ENCODE measurements at places on chromosomes 1 and 21.

DNA sequence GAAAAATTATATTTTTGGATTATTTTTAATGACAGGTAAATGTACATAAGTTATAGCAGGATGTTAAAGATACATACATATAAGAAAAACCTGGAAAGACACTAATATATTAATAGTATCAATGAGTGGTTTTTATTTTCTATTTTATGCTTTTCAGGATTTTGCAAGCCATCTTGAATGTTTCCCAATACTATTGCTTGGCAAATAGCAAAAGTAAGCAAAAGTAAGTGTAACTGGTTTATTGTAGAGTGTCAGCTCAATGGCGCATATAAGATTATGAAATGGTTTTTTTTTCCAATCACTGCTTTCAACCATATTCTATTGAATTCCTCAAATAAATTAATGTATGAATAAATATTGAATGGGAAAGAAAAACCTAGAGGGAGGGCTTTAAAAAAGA, 36.4 kb downstream of the ZNF684 start:
- DNase-seq: no peak

DNA sequence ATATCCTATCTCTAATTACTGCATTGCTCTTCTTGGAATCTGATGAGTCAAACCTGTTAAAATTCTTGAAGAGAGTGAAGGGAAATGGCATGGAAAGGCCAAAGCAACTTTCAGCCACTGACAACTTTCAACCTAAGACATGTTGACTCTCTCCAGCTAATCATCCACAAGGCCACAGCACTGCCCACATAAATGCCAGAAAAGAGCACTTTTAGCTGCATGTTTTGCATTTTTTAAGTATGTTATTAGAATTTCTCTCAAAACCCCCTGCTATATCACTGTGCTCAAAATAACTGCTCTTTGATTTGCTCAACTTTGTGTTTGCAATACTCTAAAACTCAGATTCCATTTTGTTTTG, 352.5 kb downstream of the ADGRL2 start:
- DNase-seq: peak; percentile 27

GRCh38 chr1:11365744-11366387, 92.9 kb downstream of the UBIAD1 start:
- no peak for DNase-seq

GRCh38 chr1:184315254-184315653, 71.6 kb upstream of the C1orf21 start:
- DNase-seq: no peak

- no peak for DNase-seq
Measured at GRCh38 chr1:26290122-26290881, 10.4 kb downstream of the SH3BGRL3 start.

DNA sequence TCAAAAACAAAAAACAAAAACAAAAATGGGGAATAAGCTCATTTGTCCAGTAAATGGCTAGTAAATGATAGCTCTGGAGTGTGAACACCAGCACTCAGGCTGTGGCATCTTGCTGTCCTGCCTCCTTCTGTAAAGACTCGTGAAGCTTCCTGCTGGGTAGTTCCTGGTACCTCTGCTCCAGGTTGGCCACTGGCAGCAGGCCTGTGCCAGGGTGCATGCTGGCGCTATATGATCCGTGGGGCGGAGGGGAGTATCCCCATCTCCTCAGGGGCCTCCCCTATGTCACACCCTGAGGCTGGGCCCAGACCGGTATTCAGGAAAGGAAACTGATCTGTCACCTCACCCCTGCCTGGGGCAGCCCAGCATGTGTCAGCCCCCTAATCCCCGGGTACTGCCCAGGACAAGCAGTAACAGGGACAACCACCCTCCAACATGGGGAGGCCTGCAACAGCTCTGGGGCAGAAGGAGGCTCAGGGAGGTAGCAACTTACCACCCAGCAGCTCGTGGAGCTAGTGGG, 14.1 kb downstream of the ALPL start:
- no peak for DNase-seq

GRCh38 chr1:53732912-53733317, 6.0 kb downstream of the GLIS1 start:
- DNase-seq: peak; percentile 84

DNA sequence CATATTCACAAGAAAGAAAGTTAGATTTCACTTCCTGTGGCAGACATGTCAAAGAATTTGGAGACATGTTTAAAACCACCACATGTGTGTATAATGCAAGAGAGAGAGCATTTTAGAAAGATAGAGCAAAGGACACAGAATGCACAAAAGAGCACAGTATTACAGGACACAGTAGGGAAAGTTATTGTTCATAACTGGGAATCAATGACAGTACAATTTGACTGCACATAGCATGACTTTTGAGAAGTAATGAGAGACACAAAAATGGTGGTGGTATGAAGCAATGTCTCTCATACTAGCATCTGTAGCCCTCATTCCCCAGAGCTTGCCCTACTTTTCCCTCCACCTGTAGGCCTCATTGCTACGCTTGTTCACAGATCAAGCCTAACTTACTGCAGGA, 499.2 kb downstream of the PTPRC start:
- DNase-seq: no peak

DNA sequence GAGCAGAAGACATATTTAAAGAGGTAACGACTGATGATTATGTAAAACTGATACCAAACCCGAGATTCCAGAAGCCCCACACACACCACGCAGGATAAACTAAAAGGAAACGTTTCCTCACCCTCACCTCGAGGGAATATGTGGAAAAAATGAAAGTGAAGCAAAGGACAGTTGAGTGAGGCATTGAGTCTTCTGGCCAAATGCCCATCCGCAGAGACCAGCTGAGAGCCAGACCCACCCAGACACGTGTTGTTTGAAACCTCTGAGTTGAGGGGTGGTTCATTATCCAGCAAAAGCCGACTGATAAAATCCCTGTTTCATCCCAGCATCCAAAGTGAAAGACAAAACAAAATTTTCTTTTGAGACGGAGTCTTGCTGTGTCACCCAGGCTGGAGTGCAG, 29.6 kb upstream of the PCBP3 start:
- no peak for DNase-seq

DNA sequence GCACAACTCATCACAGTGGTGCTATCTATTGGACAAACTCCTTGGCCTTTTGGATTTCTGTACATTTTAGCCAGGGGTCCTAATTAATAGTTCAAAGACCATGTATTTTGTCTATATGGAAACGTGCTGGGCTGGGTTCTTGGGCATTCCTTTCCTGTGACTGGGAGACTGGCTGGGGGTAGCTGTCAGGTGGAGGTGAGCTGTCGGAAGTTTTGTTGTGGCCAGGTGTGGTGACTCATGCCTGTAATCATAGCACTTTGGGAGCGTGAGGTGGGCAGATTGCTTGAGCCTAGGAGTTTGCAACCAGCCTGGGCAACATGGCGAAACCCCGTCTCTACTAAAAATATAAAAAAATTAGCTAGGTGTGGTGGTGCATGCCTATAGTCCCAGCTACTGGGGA, 392.4 kb downstream of the RPS6KC1 start:
- no peak for DNase-seq

GRCh38 chr1:86993269-86993985, 79.0 kb downstream of the HS2ST1 start:
- no peak for DNase-seq

DNA sequence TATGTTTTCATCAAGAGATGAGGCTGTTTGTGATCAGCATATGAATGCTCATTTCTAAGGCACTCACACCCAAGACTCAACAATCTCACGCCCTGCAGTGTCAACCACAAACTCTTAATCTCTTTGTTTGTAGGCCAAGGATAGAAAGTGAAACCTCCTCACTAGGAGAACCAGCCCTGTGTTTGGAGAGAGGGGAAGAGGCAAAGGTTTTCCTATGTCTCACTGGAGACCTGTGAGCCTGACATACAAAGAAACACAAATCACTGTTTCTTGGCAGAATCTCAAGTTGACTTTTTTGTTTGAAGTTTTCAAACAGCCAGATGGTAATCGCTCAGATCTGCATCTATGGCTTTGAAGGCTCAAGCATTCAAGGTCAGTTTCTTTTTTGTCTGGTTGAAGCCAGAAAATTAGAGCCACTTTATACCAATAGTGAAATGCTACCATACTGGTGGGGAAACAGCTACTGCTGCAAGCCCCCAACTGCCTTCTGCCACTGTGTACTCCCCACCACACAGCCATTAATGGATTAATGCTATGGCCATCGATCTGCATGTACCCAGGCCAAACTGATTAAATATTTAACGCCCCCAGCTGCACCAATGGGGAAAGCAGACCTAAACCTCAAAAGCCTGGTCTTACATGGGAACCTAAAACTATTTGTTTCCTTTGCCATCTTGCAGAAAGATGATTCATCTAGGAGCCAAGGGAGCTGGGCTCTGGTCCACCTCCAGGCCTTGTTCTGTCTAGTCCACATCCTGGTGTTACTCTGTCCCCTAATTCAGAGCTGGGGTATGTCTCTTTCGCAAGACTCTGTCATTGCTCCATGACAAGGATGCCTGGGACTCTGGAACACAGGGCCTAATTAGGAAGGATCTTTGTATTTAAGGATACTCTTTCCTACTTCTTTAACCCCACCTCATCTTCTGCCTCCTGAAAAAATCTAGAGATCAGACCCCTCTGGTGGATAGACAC, 16.3 kb downstream of the PDZK1 start:
- peak; percentile 74 for DNase-seq

- no peak for DNase-seq
Measured at GRCh38 chr21:26977746-26978145, 10.9 kb upstream of the ADAMTS5 start.

DNA sequence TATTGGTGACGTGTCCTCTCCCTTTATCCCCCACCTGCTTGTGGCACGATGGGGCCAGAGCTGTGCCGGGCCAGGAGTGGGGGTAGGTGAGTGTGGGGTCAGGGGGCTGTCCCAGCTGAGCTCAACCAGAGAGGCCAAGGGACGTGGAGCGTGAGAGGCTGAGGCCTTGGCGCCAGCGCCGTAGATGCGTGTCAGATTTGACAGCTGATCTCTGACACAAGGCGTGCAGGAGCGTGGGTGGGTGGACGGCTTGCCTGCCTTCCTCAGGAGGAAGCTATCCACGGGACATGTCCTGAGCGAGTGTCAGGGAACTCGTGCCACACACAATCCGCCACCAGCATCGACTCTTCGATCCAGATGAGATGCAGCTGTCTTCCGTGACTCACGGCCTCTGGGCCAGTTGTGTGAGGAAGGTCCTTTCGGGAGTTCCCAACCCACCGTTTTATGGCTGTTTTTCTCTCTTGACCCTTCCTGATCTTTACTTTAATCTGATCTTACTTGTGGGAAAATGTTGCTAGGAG, 56.7 kb downstream of the SPSB1 start:
- DNase-seq: no peak

DNA sequence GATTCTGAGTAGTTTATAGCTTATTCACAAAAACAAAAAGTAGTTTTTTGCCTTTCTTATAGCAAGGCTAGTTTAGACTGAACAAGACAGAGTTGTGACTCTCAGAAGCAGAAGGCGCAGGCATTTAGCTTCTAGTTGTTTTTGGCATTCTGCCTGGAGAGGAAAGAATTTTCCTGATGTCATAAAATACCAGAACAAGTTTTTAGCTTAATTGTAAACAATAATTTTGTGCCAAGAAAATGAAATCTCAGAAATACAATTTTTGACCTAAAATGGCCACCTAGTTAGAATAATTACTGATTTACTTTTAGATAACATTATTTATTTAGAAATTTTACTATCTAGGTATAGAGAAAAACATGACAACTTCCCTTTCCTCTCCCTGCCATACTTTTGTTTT, 1.0 kb downstream of the DNAJB4 start:
- DNase-seq: peak; percentile 91

- DNase-seq: peak; percentile 78
Measured at GRCh38 chr1:25619101-25619890, 2.7 kb downstream of the MAN1C1 start.

GRCh38 chr1:235088430-235088829, 40.2 kb downstream of the TOMM20 start:
- no peak for DNase-seq

GRCh38 chr1:229001467-229002011, 266.3 kb downstream of the RHOU start:
- DNase-seq: no peak

DNA sequence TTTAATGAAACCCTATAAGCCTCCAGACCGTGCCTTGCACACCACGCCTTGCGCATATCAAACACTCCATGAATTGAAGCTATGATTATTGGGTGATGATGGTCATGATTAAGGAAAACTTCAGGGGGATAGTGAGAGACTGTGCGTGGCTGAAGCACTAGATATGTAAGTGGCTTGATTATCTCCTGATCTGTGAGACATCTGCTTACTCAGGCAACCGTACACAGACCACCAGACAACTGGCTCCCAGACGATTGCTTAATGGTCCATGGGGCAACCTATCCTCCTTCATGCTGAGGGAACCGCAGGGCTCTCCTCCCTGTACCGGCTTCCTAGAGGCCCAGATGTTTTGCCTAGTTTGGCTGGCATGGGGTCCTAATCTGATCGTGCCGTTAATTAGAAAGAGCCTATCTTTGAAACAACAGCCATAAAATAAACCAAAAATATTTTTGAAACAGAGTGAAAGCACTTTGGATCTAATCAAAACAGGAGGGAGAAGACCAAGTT, 51.6 kb downstream of the IRF2BP2 start:
- DNase-seq: no peak

GRCh38 chr1:46333300-46334029, 7.1 kb upstream of the NSUN4 start:
- DNase-seq: peak; percentile 58

GRCh38 chr1:16605213-16605525, 8.2 kb downstream of the NBPF1 start:
- DNase-seq: no peak

All from astrocyte of the hippocampus (primary cell).